Epithelial cell of esophagus (primary cell): ENCODE measurements at places on chromosomes 2 and 18.

GRCh38 chr2:231605607-231606091 lies 13.0 kb downstream of the TEX44 start:
- no peak for DNase-seq

DNA sequence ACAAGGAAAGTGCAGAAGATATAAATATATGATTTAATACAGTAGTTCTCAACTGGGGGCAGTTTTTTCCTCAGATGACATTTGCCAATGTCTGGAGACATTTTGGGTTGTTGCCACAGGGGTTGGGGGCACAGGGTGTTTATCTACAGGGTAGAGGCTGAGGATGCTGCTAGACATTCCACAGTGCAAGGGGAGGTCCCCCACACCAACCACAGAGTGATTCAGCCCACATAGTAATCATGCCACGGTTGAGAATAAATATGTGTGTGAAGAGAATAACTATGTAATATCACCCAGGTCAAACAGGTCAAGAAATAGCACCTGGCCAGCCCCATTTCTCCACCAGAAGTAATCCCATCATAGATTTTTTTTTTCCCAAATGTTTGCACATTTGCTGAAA lies 17.9 kb downstream of the DYSF start:
- DNase-seq: peak; percentile 33

DNA sequence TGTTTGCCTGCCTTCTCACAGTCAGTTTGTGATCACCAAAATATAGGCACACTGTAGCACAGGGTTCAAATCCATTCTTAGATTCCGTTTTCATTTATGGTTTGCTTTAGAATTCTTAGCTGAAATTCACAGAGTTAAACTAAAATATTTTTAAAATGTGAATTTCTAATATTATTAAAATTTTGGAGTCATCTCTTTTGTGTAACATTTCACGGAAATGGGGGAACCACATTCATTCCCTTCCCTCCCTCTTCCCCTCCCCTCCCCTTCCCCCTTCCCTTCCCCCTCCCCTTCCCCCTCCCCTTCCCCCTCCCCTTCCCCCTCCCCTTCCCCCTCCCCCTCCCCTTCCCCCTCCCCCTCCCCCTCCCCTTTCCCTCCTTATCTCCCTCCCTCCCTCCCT lies 11.4 kb upstream of the LDAH start:
- DNase-seq: no peak

DNA sequence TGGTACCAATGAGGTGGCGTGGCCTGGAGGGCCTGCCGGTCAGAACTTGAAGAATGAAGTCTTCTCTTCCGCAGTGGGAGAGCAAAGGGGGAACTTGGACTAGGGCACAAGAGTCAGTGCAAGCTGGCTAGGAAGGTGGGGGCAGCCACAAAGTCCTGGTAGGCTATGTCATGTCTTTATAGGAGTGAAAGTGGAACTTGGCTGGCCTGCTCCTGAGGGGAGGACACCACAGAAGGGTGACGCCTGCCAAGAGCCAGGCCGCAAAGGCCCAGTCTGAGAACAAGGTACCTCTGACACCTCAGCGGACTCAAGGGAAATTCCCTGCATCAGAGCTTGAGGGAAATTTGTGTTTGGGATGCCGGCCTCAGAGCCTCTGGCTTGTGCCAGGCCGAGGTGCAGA lies 32.2 kb upstream of the MAP3K20 start:
- DNase-seq: no peak

GRCh38 chr2:65706411-65706810 lies 274.0 kb upstream of the SPRED2 start:
- DNase-seq: no peak

GRCh38 chr2:217798743-217799562 lies 203.8 kb downstream of the TNS1 start:
- no peak for DNase-seq

DNA sequence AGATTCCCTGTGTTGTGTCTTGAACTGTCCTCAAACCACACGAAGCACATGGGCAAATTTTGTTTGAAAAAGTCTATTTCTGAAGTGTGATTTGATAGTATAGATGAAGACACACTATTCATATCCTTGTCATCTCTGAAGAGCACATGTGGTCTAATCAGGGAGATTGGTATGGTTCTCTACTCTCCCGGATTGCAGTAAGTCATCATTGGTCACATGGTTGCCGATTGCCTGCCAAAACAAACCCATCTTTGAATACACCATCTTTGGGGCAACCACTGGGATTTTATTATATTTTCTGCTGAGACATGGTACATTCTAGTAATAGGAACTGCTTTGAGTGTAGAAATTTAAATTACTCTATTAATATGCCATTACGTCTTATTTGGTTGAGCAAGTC lies 186.9 kb downstream of the MYO1B start:
- no peak for DNase-seq

GRCh38 chr2:65885266-65885665 lies 452.9 kb upstream of the SPRED2 start:
- DNase-seq: no peak

DNA sequence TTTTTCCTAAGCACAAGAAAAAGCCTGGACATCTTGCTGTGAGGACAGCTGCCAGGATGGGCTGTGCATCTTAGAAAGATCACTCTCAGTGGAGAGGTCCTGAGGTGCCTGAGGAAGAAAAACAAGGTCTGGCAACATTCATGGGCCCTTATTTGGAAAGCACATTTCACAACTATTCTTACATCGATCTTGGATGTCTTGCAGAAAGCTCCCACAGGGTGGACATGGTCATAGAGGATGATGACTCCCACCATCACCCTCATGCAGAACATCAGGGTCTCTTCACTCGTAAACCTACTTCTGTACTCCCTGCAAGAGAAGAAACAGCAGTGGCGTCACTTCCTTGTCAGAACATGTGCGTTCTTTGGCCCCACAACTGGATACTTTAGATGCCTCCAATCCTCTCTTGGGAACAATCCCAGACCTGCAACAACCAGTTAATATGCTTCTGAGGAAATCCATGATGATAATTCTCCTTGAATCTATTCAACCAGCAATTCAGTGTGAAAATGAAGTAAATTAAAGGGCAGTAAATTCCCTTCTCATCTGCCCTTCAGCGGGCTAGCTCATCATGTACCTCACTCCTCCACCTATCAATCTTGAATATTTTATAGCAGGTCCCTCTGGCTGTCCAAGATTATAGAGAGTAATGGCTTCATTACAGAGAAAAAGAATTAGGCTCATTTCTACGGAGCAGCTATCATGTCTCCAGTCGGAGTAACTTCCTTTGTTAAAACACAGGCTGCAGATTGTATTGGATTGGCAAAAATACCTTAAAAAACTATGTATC lies 106.2 kb downstream of the CYRIA start:
- no peak for DNase-seq

DNA sequence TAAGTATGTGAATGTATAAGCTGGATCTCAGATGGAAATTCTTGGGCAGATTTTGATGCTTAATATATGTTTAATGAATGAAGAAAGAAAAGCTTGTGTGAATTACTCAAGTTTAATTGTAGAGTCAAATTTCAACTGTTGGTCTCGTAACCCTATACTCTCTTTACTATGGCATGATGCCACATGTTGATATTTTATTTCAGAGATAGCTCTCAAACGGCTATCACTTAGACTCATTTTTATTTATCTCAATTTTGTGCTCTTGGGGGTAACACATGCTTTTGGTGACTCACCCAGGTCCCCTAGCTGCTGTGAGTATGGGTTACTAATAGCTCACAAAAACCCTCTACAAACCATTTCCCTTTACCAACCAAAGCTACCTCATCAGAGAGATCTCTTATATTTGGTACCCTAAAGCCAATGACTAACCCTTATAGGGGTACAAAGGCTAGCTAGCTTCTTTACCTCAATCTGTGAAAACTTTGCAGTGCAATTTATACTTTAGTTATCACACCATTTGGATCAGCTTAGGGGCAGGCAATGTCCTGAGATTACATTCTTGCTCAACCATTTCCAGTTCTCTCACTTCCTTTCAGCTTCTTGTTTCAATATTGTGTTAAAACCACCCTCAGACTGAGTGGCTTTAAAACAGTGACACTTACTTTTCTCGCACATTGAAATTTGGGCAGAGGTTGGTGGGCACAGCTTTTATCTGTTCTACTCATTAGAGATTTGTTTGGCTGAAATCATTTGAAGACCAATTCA lies 240.3 kb downstream of the CDH7 start:
- no peak for DNase-seq

DNA sequence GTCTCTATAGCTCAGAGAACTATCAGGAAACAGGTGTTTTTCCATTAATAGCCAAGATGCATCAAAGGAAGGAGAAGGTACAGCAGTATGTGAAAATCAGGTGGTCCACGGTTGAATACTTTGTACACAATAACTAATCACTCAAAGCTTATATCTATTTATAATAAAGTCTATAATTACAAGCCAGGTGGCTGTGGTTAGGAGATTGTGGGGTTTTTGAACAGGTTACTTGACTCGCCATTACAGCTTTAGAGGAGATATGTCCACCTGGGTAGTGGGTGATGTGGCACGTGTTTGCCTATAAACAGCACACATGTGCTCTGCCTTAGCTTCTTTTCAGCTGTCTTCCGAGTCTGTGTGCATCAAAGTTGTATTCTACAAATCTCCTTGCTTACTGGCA lies 892.2 kb upstream of the ZEB2 start:
- no peak for DNase-seq

- DNase-seq: peak; percentile 45
Measured at GRCh38 chr2:224894356-224894755, 147.9 kb downstream of the DOCK10 start.

DNA sequence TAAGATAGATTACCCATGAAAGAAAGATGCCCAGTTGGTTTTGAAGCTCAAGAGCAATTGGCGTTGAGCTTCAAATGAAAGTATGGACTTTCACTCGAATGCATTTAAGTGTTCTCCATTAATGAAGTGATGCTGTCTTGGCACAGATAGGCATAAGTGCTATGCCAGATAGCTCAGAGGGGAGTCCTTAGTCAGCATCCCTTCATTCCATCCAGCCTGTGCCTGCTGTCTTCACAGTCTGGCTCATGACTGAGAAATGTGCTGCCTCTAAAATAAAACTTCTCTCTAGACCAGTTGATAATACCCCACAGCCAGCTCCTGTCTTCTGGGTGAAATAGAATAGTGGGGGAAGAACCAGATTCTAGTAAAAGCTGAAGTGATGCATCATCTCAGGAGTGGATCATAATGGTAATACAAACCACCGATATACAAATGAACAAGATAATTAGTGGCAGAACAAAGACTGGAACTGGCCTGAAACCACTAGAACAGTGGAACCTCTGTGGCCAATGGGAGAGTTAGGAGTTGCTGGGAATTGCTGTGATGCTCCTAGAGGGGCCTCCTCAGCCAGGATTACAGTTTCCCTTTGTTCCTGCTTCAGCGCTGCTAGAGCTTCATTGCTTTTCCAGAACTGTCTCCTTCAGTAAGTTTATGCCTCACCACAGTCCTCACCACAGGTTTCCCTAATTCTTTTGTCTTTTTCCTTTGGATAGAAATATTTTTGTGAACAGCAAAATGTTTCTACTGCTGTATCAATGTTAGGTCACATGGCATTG lies 359.3 kb downstream of the KIAA1328 start:
- DNase-seq: no peak

DNA sequence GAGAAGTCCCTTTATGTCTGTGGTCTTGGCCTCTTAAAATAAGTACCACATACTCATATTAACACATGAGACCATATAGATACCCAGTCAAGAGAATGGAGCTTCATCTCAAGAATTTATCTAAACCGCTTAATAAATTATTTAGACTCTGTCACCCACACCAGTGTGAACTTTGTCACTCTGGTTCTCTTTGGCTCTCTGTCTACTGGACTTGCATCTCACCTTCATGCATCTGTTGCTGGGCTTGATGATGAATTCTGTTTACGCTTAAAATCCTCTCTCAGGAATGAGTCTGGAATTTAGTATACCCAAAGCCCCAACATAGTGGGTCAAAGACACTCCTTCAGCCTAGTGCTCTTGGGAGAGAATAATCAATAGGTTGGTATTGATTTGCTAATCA lies 73.9 kb downstream of the SETBP1 start:
- no peak for DNase-seq

DNA sequence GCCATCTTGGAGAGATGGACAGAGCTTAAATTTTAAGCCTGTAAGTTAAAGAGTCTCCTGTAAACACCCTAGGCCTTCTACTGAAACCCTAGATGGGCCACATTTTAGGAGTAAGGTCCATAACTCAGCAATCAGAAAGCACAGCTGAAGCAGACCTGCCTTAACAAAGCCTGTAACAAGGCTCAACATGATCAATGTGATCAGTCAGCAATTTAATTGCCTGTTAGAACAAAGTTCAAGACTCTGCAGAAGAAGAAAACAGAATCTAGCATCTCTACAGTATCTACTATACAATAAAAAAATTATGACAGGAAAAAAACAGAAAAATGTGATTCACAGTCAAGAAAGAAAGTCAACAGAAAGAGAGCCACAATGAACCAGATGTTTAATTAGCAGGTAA lies 27.1 kb downstream of the SEPTIN10 start:
- peak; percentile 39 for DNase-seq

DNA sequence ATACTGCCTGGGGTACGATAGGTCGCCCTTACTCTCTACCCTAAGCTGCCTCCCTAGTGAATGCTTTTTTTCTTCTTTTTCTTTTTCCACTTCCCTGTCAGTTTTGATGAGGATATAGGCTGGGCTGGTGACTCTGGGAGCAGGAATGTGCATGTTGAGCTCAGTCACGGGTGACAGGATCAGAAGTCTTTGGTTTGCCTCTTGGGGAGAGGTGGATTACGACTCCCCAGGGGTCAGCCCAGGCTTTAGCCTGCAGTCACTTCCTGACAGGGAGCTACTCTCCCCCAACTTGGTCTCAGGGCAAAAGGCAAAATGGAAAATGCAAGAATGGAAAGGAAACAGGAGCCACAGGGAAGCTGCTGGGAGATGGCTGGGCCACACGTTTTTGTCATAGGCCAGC lies 57.3 kb downstream of the THNSL2 start:
- DNase-seq: peak; percentile 59

DNA sequence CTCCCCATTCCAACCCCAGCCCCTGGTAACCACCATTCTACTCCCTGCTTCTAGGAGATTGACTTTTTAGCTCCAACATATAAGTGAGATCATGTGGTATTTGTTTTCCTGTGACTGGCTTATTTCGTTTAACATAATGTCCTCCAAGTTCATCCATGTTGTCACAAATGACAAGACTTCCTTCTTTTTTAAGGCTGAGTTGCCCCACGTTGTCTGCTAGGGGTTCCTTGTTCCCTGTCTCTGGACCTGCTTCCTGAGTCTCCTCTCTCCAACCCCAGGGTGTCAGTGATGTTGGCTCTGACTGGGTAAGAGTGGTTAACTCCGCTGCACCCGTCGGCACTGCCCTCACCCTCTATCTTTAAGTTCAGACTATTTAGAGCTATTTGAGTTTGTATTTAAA lies 175.2 kb downstream of the SH3RF3 start:
- no peak for DNase-seq

GRCh38 chr2:197195518-197195917 lies 115.1 kb downstream of the ANKRD44 start:
- no peak for DNase-seq

DNA sequence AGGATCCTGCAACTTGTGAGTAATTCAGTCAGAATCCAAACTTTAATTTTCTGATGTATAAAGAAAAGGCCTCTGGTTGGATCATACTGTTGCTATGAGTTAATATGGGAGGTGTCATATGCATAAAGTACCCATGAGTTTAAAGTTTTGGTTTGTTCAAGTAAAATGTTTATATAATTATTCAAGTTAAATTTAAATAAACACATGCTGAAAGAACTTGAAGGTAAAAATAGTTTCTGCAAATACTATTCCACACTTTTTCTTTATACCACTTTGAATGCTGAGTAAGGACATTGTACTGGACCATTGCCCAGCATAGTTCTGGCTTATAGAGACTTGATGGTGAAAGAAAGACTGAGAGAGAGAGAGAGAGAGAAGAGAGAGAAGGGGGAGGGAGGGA lies 30.7 kb downstream of the PKP4 start:
- DNase-seq: no peak
